EH (cell line): ENCODE measurements at places on chromosomes 7 and 10.

- DNase-seq = peak; percentile 70
Measured at GRCh38 chr10:98404571-98405359, 10.2 kb downstream of the PYROXD2 start.

GRCh38 chr10:78765726-78766335 lies 302.9 kb upstream of the ZMIZ1 start:
- DNase-seq = no peak

DNA sequence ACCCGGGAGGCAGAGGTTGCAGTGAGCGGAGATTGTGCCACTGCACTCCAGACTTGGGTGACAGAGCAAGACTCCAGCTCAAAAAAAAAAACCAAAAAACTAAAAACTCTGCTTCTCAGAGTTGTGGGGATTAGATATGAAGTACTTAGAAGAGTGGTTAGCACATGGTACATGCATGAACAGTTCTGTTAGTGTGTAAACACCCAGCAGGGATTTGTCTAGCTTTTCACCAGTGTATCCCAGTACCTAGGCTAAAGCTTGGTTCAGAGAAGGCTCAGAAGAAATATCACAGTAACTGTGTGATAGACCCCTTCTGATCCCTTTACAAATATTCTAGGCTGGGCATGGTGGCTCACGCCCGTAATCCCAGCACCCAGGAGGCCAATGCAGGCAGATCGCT lies 9.5 kb downstream of the PPIA start:
- no peak for DNase-seq

- no peak for DNase-seq
Measured at GRCh38 chr7:91446819-91447218, 182.6 kb downstream of the FZD1 start.

- peak; percentile 58 for DNase-seq
Measured at GRCh38 chr10:128211953-128212727, 85.9 kb upstream of the MKI67 start.

- no peak for DNase-seq
Measured at GRCh38 chr7:138735399-138735798, 34.2 kb upstream of the SVOPL start.

DNA sequence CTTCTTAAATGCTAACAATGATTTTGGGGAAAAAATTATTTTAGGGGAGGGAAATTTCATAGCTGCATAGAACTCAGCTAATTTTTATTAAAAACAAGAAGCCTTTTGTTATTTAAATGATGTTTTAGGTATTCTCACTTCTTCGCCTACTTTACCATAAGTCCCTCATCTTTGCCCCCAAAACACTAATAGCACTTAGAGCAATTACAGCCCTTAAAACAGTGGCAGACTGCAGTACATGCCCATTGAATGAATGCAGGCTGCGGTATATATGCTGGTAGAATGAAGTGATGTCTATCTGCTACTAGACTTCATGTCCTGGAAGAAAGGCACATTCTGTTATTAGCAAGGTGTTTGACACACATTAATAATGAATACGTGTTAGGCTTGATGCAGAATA lies 2.9 kb upstream of the SPAG6 start:
- DNase-seq = no peak

DNA sequence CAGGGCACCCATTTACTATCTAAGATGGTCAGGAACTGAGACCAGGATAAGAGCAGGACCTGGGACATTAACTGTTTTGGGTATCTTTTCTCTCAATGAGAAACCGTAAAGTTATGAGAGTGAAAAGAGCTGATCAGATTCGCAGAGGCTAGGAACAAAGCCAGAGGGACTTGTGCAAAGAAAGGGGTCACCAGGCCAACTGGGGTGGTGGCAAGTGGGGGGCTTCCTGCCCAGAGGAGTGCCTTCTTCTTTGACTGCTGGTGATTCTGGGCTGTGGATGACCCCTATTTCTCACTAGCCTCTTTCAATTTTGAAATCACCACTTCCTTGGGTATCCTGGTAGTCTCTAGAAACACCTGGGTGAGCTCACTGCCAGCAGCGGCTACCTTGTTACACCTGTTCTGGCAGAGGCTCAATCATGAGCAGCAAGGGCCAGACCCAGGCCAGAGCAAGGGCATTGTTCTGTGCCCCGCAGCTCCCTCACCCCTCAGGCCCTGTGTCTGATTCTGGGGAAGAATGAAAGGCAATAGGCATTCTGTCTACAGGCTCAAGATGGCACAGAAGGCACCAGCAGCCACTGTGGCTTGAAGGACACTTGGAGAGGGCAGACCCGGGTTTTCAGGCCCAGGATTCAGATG lies 999 bp downstream of the SFTPD start:
- DNase-seq = no peak

DNA sequence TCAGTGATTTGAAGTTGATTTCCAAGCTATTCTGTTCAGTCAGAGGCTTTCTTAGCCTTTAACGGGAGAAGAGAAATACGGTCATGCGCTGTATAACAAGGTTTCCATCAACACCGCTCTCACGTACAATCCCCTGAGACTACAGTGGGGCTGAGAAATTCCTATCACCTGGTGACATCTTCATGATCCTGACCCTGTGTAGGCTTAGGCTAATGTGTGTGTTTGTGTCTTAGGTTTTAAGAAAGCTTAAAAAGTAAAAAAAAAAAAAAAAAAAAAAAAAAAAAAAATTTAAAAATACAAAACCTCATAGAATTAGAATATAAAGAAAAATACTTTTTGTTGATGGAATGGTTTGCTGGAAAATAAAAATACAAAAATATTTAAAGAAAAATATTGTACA lies 1.8 kb downstream of the ZNF862 start:
- no peak for DNase-seq

GRCh38 chr7:29032146-29032545 lies 74.0 kb upstream of the TRIL start:
- no peak for DNase-seq

DNA sequence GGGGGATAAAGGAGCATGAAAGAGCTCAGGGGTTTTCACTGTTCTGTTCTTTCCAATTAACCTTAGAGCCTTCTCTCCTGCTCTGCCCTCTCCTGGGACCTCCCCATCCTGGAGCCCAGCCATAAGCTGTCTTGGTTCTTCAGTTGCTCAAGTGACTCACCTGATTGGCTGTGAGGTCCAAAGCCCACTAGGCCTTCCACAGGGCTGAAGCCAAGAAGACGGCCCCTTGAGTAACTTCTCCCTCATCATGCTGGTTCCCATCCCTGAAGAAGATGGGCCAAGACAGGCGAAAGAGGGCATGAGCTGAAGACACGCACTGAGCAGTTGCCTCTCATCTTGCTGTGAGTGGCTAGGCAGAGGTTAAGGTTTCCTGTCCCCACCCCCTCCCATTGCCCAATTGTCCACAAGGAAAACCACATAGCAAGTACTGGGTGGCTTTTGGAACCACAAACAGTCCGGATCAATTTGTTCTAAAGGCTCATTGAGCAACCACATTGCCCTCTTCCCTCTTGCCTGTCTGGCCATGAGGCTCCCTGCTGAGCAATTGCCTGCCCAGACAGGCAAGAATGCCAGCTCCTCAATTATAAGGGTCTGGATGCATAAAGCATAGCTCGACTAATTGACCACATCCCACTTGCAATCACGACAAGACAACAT lies 43.9 kb upstream of the GPAM start:
- DNase-seq = peak; percentile 91

DNA sequence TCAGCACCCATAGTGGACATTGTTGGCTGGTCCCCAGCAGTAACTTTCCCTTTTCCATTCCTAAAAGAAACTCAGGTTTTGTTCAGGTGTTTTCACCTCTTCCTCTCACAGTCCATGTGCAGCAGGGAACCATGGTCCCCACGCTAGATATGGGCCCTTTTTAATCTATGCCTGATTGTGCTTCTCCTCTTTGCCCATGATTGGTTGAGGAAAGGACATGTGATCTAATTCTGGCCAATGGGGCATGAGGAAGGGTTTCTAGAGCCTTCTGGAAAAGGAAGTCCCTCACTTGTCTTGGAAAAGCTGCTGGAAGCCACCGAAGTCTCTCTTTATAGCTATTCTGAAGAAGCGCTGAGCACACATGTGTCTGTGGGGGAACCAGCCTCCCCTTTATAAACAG lies 330.7 kb downstream of the ACTR3B start:
- no peak for DNase-seq

- DNase-seq = no peak
Measured at GRCh38 chr7:102068846-102069245, 217.8 kb upstream of the SH2B2 start.

- no peak for DNase-seq
Measured at GRCh38 chr7:37376386-37376785, 72.3 kb downstream of the ELMO1 start.

DNA sequence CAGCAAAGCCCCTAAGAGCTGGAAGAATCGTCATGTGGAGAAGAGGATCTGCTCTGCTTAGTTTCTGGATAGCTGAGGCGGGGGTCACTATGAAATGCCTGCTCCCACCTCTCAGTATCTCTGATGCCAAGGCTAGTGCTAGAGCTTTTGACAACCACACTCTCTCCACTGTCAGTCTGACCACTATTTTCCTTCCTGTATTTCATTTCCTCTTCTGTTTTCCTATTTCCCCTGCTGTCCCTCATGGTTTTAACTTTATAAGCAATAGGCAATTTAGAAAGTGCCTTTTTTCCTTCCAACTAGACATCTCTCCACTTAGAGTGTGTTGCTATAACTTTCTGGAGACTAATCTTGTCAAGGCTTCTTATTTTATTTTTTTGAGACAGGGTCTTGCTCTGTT lies 23.6 kb downstream of the C7orf57 start:
- no peak for DNase-seq

DNA sequence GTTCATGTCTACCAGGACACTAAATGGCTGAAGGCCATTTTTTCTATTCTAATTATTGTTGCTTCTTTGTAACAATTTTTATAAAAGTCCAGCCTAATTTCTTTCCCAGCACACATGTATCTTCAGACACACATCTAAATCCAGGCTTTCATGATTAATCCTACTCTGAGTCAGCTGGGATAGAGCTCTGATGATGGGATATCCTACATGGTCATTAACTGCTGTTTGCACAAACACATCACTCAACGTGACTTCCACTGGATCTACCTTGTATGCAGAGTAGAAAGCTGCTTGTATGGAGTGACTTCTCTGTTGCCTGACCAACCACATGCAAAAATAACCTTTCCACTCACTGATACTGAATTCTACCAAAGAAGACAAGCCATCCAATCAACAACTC lies 260.9 kb downstream of the AHR start:
- peak; percentile 60 for DNase-seq

DNA sequence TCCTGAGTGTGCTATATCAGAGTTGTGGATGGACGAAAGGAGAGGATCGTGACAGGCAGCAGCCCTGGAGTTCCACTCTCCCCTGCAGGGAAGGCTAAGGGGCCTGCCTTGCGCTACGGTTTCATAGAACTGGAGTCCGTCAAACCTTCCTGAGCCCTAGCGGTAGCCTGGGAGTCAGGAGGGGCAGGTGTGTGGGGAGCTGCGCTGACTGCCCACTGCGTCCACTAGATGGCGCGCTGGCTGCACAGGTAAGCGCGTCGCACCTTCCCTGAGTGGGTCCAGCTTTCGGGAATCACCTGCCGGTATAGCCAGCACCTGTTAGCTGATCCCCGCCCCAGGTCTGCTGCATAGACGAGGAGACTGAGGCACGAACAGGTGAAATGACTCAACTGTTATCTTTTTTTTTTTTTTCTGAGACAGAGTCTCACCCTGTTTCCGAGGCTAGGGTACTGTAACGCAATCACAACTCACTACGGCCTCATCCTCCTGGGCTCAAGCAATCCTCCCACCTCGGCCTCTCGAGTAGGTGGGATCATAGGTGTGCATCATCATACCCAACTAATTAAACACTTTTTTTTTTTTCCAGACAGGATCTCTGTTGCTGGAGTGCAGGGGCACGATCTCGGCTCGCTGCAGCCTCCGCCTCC lies 20.2 kb upstream of the BAIAP2L1 start:
- peak; percentile 29 for DNase-seq

- no peak for DNase-seq
Measured at GRCh38 chr10:117723343-117723742, 180.8 kb downstream of the EMX2 start.

- DNase-seq = no peak
Measured at GRCh38 chr10:103882285-103883007, 27.1 kb upstream of the SH3PXD2A start.

DNA sequence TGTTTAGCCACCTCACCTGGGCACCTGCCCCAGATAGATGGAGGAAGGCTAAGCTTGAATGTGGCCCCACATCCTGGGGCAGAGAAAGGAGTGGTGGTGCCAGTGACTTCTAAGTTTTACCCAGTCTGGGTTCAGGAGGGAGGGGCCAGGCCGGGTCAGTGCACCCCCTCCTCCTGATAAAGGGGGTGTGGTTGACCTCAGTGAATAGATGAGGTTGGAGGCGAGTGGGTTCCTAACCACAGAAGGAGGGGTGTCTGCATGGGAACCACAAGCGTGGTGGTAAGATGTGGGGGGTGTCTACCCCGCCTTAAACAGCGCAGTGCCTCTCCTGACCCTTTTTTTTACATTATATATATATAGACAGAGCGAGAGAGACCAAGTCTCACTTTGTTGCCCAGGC lies 105.3 kb upstream of the KCTD7 start:
- DNase-seq = no peak

DNA sequence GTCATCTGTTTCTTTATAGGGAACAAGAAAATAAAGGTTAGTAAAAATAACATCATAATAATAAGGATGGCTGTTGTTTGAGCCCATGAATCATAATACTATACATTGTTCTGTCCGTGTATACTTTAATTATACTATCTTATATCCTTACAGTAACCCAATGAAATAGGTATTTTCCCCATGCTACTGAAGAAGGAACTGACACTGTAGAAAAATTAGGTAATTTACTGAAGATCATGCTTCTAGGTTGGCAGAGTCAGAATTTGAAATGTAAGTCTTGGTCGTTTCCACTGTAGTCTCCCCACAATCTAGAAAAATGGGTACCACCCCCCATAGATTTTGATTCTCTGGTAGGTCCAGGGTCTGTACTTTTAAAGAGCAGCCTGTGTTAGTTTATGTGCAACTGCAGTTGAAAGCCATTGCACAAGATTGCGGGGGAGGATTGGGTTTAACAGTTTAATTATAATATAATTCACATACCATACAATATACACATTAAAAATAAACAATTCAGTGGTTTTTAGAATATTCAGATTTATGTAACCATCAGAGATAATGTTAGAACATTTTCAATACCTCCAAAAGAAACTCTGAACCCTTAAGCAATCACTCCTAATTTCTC lies 47.7 kb downstream of the SHOC2 start:
- DNase-seq = no peak

GRCh38 chr7:43372676-43373355 lies 210.1 kb upstream of the STK17A start:
- DNase-seq = no peak

DNA sequence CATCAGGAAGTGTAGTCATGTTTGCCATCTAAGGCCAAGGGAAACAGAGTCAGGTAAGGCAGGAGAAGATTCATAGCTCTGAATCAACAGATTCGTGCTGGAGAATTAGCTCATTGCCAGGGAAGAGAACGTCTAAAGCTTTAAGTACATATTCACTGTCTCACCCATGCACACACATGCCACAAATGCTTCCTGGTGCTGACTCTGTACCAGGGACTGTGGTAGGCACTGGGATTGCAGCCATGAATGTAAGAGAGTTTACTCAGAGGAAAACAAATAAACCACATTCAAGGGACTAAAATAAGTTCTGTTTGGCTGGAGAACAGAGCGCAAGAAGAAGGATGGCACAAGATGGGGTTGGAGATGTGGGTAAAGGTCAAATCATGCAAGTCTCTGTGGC lies 89.8 kb upstream of the HPS1 start:
- peak; percentile 91 for DNase-seq

- DNase-seq = no peak
Measured at GRCh38 chr10:10493833-10494232, 523.8 kb upstream of the CELF2 start.

GRCh38 chr7:75599244-75599781 lies 107.2 kb downstream of the SPDYE5 start:
- DNase-seq = no peak
